ENCODE measurements at places on chromosomes 4 and X.

- no peak for DNase-seq
Measured at GRCh38 chr4:37424753-37425152, 180.2 kb downstream of the NWD2 start.

DNA sequence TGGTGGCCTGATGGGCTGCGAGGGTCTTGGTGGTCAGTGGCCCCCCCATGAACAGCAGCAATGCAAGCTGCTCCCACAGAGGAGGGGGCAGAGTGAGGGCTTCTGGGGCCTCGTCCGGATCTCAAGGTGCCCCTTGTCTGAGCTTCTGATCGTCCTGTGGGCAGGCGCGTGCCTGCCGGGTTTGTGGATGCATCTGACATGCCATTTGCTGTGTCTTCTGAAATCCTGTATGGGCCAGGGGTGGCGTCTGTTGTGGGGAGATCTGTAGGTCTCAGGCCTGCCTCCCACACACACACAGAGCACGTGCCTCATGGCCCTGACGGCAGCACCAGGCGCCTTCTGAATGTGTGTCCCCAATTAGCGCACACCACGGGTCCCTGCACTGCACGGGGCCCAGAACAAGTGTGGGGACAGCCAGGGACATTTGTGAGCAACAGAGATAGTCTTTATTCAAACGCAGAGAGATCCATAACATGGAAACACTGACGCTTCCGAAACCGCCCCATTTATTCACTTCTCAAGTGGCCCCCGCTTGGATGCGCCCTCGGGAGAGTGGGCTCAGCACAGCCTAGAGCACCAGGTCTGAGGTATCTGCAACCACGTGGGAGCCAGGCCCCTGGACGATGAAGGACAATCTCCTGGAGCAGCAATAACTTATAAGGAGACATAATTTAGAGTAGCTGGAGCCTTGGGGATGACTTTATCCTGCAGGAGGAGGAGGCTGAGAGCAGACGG, 5.7 kb downstream of the SPON2 start:
- DNase-seq, result no peak

DNA sequence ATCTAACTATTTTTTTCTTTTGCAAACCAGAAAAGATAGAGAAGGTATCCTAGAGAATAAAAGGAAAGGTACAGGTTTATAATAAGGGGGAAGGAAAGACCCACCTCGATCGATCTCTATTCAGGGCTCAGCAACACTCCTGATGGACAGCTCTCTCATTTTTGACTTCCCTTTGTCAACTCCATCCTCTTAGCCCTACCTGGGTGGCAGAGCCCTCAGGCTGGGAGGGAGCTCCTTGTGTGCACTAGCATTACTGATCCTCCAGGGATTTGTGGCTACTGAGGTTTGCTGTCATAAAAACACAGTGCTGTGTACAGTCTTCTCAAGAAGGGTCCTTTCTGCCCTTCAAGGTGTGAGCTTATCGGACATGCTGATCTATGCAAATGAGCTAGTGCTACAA, 111.0 kb downstream of the MID1 start:
- DNase-seq, result no peak

DNA sequence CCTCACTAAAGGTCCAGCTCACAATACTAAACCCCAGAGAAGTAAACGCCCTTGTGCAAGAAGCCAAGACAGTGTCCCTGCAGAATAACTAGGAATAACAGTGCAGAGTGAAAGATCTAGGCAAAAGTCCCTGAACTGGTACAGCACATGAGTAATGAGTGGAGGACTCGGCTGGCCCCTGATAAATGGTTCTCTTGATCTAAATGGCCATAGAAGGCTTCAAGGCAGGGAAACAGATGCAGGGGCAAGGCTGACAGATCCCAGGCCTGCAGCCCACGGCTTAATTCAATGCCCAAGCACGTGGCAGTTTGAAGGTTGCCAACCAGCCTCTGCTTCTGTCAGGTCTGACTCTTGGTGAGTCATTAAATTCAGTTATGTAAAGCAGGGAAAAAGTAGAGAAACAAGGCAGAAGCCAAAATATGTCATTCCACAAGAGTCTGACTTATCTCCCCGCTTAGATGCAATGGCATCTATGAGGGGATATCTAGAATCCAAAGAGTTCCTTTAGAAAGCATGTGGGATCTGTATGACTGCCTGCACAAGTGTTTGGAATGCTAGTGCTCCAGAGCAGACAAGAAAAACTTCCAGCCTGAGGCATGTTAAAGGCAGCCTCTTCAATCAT, 121.3 kb downstream of the PRDM5 start:
- no peak for DNase-seq

DNA sequence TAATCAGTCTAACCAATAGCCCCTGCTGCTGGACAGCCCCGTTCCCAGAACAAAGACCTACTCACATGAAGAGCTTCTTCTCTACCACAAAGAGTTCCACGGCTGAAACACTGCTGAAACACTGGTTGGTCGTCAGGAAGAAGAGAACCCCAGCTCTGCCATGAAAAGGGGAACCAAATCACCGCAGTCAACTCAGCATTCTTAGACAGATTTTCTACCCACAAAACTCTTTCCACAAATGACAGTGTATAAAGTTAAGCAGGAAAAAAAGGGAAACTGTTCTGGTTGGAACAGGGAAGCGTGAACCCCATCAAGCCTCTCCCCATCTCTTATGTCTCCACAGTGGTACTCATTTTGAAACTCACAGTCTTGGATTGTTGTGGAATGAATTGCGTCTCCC, 57.3 kb downstream of the ABCG2 start:
- no peak for DNase-seq

DNA sequence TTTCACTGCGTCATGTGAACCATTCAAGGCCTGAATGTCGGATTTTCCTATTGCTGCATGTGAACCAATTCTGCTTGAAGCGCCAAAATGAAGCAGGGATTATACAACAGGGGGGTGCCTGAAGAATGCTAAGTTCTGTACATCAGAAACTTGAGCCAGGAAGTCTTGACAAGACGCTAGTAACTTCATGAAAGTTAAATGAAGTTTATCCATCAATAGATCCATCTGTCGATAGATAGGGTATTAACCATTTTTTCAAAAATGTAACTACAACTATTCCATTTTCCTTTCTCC, 590 bp upstream of the NAF1 start:
- no peak for DNase-seq

- DNase-seq, result no peak
Measured at GRCh38 chrX:133674726-133675470, 259.6 kb upstream of the GPC4 start.

GRCh38 chr4:25441519-25442117, 64.6 kb downstream of the ANAPC4 start:
- peak; percentile 63 for DNase-seq
